ENCODE measurements at places on chromosomes 3 and 15.

DNA sequence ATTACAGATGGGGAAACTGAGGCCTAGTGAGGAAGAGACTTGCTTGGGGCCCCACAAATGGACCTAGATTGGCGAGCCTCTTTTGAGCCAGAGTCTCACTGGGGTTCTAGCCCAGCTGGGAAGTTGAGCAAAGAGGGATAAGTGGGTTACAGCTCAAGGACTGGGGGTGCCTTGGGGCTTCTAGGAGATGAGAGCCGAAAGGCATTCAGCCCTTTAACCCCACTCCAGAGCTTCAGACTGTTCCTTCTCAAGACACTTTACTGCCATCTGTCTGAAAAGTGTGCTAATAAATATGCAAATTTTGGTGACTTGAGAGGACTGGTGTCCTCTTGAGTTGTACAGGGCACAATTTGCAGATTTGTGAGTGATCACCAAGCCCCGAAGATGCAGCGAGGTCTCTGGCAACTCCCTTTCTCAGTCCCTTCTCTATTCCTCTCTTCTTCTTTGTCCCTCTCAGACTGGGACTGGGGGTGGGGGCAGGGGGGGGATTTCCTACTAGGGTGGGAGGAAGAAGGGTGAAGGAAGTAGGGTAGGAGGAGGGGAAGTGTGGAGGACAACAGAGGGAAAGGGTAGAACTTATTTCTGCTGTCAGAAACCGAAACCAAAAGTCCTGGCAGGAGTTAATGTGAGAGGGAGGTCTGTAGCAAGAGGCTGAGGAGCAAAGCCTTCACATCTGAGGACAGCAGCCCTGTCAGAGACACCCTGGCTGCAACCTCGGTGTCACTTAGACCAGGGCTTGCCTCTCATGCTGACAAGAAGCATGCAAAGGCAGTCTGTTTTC is 16.2 kb upstream of the ANKDD1A start:
- DNase-seq: no peak

DNA sequence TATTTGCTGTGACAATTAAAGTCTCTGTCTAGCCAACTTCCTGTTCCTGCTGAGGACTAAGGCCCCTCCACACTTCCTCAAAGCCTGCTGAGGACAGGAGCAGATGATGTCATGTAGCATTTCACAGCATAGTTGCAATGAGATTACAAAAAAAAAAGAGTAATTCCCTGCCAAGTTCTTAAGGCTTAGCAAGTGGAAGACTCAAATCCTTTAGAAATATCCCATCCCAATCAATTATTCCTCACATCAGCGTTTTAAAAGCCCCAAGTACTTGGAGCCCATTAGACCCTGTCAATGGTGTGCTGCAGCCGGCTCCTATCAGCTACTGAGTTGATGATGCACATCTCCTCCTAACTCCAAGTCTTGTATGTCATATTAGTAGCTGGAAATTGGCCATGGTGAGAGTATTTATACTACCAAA is 51.7 kb downstream of the TRANK1 start:
- peak; percentile 26 for DNase-seq

- no peak for DNase-seq
Measured at GRCh38 chr3:58452176-58452575, 18.5 kb upstream of the PDHB start.

DNA sequence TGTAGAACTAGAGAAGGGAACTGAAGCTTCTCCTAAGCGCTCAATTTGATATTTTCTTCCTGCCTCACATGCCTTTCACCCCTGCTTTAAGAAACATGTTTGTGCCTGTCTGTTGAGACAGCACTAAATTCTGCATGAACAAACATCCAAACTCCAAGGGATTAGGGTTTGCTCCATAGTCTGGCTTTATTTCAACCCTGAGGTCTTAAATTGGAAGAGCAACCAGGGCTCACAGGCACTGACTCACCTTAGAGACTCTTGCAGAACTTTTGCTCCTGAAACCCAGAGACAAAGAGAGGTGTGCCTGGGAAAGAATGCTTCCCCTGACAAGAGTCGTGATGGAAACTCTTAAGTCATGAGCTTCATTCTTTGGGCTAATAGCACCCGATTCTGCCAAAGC is 393.9 kb upstream of the MCTP2 start:
- DNase-seq: no peak

DNA sequence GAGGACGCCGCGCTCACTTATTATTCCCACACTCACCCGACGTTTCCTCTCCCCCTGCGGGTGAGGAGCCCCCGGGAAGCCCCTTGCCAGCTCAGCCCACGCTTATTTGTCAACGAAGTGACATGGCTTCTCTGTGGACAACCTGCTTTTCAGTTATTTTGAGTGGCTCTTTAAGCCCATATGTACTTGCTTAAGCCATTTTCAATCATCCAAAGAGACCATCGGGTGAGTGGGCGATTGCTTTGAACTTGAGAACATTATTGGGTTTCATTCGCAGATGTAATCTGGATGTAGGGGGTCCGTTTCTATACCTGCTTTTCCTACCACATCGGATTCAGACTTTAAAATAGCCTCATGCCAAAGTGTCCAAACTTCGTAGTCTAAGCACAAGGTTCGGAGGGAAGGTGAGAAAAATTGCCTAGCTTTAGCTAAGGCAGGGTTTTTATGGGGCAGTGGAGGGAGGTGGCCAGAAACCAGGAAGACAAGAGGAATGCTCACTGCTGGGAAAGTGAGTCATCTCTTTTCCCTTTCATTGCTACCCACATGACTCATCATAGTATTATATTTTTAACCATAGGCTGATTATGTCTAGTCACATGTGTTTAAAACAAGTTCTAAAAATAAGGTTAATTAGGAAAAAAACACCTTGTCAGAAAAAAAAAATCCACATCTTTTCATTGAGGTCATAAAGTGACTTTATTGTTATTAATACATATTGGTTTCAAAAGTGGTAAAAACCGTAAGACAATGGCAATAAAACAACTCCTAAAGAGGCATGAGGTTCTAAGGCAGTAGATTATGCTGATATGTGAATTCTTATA is 773.1 kb upstream of the NR2F2 start:
- DNase-seq: no peak

DNA sequence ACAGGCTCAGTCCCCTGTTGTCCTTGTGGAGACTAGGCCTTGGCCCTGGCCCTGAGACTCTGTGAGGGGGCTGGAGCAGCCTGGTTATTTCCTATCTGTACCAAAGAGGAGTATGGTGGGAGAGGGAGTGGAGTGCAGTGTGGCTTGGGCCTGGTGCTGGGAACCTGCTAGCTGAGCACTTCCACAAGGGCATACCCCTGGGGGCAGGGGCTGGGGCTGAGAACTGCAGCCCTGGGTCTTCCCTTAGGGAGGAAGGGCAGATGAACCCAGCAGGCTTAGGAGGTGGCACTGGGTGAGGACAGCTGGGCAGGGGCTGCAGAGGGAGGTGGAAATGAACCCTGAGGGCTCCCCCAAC is 3.5 kb upstream of the CHST14 start:
- no peak for DNase-seq

- DNase-seq: no peak
Measured at GRCh38 chr3:12507591-12508281, 23.5 kb downstream of the TSEN2 start.

- no peak for DNase-seq
Measured at GRCh38 chr3:196662711-196663571, 23.4 kb downstream of the NRROS start.

- no peak for DNase-seq
Measured at GRCh38 chr3:174651951-174652350, 207.2 kb upstream of the NAALADL2 start.

GRCh38 chr3:32437896-32438295 is 46.2 kb downstream of the CMTM7 start:
- DNase-seq: no peak

DNA sequence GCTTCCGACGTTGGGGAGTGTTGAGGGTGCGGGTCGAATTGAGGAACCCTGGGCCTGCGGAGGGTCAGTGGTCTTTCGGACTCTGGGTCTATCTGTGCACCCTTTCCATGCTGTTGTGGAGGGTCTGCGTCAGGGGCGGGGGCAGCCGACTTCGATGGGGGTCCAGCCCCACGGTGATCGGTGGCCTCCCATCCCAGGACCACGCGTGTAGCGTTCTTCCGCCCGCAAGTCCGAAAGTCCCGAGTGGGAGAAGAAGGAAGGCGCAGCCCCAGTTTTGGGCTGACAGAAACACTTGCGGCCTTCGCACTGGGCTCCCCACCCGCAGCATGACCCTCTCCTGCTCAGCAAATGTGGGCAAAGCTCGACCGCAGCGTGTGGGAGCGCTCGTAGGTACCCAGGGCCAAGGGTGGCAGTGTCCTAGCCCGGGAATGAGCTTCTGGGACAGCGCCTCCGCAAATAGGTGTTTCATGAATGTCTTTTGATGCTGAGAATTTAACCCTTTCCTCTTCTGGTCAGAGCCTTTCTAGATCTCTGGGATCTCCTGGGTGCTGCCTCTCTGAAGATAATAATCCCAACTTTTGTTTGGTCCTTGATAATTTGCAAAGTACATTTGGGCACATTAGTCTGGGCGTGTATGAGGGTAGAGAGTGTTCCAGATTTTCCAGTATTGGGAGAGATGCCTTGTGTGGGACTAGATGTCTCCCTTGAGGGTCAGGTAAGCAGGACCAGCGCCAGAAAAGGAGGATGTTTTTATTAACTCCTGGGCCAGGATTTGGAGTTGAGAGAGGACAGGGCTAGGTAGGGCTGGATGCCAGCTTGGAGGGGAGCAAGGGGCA is 2.3 kb upstream of the DLL4 start:
- DNase-seq: no peak

- no peak for DNase-seq
Measured at GRCh38 chr3:81851176-81851575, 89.7 kb upstream of the GBE1 start.

GRCh38 chr15:88913017-88913849 is at the start of gene MFGE8:
MFGE8 (minus strand) TSS chr15:88913379; CDS start chr15:88913319, 60 bp downstream.
- DNase-seq: peak; percentile 75

GRCh38 chr3:188807006-188807405 is 364.8 kb upstream of the TPRG1 start:
- no peak for DNase-seq

DNA sequence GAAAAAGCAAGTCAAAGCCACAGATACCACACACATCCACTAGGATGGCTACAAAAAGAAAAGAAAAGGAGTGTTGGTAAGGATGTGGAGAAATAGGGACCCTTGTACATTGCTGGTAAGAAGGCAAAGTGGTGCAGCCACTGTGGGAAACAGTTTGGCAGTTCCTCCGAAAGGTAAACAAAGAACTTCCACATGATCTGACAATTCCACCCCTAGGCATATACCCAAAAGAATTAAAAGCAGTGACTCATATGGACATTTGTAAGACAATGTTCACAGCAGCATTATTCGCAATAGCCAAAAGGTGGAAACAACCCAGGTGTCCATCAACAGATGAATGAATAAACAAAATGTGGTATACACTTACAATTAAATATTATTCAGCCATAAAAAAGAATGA is 22.2 kb upstream of the GMPPB start:
- no peak for DNase-seq

DNA sequence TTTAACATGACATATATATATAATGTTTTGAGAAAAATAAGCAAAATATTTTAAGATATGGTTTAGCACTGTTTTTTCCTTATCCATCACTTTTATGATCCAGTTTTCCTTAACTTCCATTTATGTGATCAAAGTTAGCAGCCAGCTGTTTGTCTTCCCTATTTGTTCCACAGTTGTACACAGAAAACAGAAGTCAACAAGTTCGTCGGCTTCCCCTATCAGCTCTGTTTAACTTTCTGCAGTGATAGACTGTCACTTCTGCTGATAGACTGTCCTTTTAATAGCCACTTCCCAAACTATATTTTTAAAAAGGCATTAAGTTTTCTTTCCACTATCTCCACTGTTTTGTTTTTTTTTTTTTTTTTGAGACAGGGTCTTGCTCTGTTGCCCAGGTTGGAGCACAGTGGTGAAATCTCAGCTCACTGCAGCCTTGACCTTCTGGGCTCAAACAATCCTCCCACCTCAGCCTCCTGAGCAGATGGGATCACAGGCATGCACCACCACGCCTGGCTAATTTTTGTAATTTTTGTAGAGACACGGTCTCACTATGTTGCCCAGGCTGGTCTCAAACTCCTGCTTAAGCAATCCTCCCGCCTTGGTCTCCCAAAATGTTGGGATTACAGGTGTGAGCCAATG is 7.2 kb downstream of the FSD2 start:
- DNase-seq: no peak

GRCh38 chr15:48421362-48421761 is 90.1 kb downstream of the DUT start:
- no peak for DNase-seq

GRCh38 chr3:154025007-154025406 is 96.2 kb upstream of the ARHGEF26 start:
- no peak for DNase-seq

GRCh38 chr3:105885256-105885655 is 16.4 kb upstream of the CBLB start:
- no peak for DNase-seq

GRCh38 chr3:20215636-20216035 is 29.6 kb upstream of the SGO1 start:
- no peak for DNase-seq

DNA sequence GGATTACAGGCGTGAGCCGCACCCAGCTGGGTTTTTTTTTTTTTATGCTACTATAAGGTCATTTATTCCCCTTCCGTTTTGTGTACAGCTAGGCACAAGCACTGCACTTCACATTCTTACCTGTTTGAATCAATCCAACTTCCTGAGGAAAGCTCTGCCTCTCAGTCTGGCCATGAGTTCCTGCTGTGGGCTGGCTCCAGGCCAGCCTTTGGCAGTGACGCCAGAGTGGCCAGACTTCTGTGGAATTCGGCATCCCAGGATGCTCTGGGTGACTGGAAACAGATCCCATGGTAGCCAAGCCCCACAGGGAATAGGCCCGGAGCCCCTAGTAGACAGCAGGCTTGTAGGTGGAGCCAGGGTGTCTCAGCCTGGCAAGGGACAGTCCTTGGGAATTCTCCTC is 21.5 kb upstream of the TIMP4 start:
- no peak for DNase-seq

DNA sequence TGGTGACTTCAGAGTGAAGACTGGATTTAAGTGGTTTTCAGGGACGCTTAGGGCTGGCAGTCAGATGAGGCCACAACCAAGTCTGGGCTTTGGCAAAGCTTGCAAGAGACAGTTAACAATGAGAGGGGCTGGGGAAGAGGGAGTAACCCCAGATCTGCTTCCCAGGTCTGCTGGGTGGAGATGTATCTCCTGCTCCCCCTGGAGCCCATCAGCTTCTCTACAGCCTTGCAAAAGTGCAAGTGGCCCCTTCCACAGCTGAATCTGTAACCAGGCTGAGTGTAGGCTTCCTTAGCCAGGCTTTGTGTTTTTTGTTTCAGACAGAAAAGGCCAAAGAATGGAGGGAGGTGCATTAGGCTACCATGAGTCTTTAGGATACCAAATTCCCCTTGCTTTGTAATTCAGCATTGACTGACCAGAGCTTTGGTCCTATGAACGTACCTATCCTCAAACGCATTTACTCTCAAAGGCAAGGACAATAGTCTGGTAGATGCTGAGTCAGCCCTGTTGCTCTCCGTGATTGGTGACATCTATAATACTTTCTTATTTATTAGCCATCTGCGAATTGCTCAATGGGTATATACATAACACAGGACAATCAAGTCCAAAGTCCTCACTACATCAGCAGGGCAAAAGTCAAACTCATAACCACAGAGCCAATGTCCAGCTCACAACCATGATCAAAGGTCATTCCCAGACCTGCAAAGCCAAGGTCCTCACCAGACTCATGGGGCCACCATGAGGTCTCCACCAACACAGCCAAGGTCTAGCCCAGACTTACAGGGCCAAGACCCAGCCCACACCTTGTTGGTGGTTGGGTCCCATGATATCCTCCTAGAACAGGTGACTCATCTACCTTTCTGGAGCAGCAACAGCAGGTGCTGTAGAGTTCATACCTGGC is 17.1 kb downstream of the CCDC13 start:
- no peak for DNase-seq

All from CD8-positive, alpha-beta T cell (primary cell).